ENCODE measurements at places on chromosomes 2 and 18. TPM values are rescaled to one million over a fixed set of nuclear protein-coding genes. Genes with fewer than 3 reads are reported as not detected.
A peak's percentile ranks its signal among the peaks of the same experiment; 100 is the strongest.

Gene SP140
- total RNA-seq: 71.3 TPM

Gene CEP192
- 36.0 TPM for total RNA-seq

Gene CTDSP1
- 65.4 TPM for total RNA-seq

Gene CFAP65
- not detected for total RNA-seq

DNA sequence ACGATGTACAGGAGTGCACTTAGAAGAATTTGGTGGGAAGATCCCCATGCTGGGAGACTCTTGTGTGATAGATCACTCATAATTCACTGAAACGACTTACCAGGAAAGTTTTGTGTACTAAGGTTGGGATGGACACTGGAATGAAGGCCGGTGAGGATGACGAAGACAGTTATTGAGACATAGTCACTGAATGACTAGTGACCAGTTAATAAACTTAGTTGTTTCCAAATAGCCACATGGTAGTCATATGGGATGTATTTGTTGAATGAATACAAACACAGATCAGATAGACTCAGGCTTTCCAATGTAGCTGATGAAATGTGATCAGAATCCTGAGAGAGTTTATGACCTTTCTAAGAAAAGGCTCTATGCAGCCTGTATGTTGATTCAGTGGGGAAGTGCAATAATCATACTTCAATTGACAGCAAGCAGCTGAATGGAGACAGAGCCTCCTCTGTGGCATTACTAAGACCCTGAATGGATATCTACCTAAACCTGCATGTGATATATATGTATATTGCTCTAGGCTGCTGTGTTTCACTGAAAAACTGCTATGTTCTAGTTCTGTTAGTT lies 20.4 kb downstream of the GDF7 start:
- H3K27ac ChIP-seq: no peak overlapping the region
- H3K36me3 ChIP-seq: peaks cover 56% of the 10 kb centered on the region
- DNase-seq: no peak
- H3K4me1 ChIP-seq: no peaks in the 10 kb centered on the region

DNA sequence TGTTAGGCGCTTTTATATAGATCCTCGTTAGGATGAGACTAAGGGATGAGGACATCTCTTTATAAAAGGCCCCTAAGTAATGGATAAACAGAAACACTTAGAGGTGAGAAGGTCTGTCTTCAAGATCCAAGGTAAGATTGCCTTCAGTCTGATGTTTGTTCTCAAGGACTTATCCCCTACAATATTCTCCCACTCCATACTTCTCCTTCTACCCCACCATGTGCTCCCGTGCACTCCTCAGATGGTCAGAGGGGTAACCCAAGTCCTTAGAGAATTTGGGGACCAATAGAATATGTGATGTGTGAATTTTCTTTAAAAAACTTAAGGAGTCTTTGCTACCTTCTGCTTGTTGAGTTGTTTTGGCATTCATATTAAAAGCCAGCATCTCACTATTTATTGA lies 23.1 kb downstream of the FOSL2 start:
- peaks cover 66% of the 10 kb centered on the region for H3K36me3 ChIP-seq
- peak overlapping the region; percentile 29 for H3K27ac ChIP-seq
- peaks cover 20% of the 10 kb centered on the region for H3K4me1 ChIP-seq
- DNase-seq: no peak
- no peak overlapping the region for H3K4me3 ChIP-seq
- H3K27me3 ChIP-seq: no peaks in the 10 kb centered on the region

DNA sequence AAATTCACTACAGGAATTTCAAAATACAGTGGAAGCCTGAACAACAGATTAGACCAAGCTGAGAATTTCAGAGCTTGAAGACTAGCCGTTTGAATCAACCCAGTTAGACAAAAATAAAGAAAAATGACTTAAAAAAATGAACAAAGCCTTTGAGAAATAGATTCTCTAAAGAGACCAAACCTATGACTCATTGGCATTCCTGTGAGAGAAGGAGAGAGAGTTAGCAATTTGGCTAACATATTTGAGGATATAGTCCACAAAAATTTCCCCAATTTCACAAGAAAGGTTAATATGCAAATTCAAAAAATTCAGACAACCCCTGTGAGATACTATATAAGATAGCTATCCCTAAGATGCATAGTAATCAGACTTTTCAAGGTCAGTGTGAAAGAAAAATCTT lies 78.0 kb downstream of the MYO3B start:
- peaks cover 27% of the 10 kb centered on the region for H3K27me3 ChIP-seq
- DNase-seq: no peak
- no peaks in the 10 kb centered on the region for H3K4me1 ChIP-seq
- no peak overlapping the region for H3K4me3 ChIP-seq

DNA sequence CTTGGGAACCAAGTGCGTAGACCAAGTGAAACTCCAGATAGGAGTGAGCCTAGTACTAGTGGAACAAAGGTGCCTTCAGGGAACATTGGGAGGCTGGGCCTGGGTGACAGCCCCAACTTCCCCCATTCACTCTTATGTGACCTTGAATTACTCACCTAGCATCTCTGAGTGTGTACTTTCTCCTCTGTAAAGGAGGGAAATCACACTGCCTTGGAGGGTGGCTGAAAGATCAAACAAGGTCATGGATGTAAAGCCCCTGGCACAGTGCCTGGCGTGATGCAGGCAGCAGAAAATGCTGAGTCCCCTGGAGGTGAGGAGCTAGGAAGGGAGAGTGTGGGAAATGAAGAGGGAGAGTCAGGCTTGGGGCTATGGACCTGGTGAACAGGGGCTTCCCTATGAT lies 45.9 kb downstream of the MARCO start:
- no peaks in the 10 kb centered on the region for H3K36me3 ChIP-seq
- no peak overlapping the region for H3K4me3 ChIP-seq
- no peaks in the 10 kb centered on the region for H3K4me1 ChIP-seq

DNA sequence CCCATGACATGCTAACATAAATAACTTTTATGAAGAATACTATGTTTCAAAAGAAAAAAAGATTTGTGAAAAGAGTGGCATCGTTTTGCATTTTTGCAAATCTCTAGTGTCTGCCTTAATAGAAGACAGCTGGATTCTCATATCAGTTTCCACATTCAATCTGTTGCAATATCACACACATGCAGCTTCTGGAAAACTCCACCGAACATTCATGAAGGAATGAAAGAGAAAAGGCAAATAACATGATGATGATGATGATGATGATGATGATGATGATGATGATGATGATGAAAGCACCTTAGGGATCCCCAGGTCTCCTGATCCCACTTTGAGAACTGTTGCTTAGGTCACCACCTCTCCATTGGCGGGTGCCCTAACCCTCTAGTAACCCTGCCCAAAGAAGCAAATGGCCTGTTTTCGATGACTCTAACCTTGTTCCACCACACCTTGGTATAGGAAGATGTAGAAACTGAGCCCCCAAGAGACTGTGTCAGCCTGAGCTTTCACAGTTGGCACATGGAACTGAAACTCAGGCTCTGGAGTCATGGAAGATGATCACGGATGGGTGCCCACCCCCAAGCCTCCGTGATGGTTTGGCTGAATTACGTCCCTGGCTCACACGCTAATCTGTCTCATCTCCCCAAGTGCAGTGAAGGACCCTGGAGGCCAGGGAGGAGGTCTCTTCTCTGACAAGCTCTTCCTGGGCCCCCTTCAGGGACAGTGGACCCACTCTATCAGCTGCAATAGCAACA lies 80.1 kb upstream of the SMAD7 start:
- H3K27me3 ChIP-seq: no peaks in the 10 kb centered on the region
- H3K36me3 ChIP-seq: no peaks in the 10 kb centered on the region
- peak overlapping the region; percentile 84 for H3K27ac ChIP-seq
- peaks cover 20% of the 10 kb centered on the region for H3K4me1 ChIP-seq
- DNase-seq: no peak
- no peak overlapping the region for H3K4me3 ChIP-seq

DNA sequence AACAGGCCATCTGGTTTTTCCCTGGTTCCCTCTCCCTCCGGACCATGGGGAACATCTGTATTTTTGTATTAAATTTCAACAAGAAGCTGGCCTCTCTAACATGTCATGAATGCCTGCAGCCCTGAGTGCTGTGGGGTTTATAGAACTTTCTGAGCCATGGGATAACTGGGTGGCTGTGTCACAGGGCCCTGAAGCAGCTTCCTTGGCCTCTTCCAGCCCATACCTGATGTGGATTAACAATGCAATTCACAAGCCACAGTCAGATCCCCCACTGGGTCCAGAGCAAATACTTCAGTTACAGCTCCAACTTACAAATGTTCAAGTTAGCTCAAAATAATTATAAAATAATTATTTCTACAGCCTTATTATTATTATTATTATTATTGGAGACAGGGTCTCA lies 307.8 kb upstream of the CELF4 start:
- no peak overlapping the region for H3K4me3 ChIP-seq
- no peak for DNase-seq
- H3K27ac ChIP-seq: no peak overlapping the region
- no peaks in the 10 kb centered on the region for H3K4me1 ChIP-seq

GRCh38 chr18:79123948-79124347 lies 54.8 kb downstream of the ATP9B start:
- DNase-seq: no peak
- H3K4me3 ChIP-seq: no peak overlapping the region
- H3K36me3 ChIP-seq: peaks cover 24% of the 10 kb centered on the region
- H3K27me3 ChIP-seq: no peaks in the 10 kb centered on the region
- H3K27ac ChIP-seq: no peak overlapping the region
- H3K4me1 ChIP-seq: peaks cover 7% of the 10 kb centered on the region
